ENCODE measurements at places on chromosomes 2 and 18.

DNA sequence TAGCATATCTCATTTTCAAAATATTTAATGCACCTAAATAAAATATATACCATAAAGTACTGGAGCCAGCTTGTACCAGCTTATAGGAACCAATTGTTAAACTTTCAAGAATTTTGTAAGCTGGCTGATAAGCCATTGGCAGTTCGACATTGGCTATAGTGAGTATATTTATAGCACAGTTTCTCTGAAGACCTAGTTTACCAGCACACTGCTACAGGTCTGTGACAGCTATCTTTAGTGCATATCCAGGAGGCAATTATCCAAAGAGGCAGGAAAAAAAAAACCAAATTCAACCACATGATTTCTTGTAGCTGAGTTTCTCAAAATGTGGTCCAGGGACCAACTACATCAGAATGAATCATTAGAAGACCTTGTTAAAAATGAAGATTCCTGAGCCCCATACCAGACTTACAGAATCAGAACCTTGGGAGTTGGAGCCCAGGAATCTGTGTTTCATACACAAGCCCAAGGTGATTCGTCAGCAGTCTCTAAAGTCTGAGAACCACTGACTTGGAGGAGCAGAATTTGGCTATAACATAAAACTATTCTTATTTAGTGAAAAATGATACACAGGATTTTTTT, 279.0 kb upstream of the NRP2 start:
- no peak for DNase-seq

- no peak for DNase-seq
Observed at GRCh38 chr2:207243601-207244000, 77.9 kb upstream of the KLF7 start.

- DNase-seq: no peak
Observed at GRCh38 chr18:26051843-26052242, 38.6 kb downstream of the SS18 start.

DNA sequence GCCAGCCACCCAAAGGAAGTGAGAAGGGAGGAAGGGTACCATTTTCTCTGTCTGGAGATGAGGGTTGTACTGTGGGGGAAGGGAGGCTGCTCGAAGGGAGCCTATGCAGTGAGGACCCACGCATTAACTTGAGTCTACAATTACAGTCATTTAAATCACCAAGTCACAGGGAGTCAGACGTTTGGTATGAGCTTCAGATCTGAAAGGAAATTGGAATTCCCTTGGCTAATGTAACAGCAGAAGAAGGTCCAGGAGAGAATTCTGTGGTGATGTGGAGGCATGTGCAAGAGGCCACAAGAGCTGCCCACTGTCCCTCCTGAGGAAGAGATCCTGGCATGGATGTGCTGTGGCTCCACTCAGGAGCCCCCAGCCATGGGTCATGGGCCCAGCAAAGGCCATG, 22.5 kb downstream of the DAPL1 start:
- DNase-seq: no peak

DNA sequence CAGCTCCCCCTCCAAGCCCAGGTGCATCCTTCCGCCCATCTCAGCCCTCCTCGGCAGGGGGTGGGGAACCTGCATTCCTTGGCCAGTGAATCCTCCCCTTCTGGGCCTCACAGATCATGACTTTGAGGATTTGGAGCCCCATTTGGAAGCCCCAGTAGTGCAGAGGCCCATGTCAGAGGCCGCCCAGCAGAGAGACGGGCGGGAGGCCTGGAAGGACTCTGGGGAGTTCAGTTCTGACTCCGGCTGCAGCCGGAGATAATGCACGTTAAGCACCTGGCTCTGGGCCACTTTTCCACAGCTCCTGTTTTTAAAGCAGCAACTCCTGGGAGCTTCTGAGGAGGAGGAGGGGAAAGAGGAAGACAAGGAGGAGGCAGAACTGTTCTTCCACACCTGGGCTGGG, 14.9 kb downstream of the ATOH8 start:
- DNase-seq: no peak

- DNase-seq: no peak
Observed at GRCh38 chr18:37381554-37381953, 184.0 kb downstream of the CELF4 start.

DNA sequence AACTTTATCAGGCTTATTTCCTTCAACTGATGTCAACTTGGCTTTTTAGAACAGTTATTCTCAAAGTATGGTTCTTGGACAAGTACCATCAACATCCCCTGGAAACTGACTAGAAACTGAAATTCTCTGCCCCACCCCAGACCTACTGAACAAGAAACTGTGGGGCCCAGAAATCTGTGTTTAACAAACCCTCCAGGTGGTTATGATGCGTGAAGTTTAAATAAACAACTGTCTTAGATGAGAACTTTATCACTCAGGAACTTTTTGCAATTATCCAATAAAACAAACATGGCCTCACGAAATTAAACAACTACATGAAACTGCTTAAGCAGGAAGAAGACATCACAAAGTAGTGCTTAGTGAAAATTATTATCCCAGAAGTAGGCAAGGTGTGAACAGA, 4.4 kb downstream of the HIBCH start:
- DNase-seq: no peak

DNA sequence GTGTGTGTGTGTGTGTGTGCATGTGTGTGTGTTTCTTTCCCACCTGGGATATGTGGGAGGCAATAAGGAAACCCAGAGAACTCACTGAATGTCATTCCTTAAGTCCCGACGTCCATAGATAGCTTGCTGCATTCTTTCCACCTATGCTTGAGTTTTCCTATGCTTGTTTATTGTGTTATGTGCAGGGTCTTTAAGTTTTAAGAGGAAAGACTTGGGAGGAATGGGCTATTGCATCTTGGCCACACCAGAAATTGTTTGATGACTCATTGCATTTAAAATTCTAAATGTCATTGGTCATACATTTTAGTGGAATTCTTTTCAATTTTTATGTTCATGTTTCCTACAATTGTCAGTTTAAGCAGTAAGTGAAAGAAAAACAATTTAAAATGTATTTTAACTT, 33.7 kb downstream of the STARD6 start:
- no peak for DNase-seq

DNA sequence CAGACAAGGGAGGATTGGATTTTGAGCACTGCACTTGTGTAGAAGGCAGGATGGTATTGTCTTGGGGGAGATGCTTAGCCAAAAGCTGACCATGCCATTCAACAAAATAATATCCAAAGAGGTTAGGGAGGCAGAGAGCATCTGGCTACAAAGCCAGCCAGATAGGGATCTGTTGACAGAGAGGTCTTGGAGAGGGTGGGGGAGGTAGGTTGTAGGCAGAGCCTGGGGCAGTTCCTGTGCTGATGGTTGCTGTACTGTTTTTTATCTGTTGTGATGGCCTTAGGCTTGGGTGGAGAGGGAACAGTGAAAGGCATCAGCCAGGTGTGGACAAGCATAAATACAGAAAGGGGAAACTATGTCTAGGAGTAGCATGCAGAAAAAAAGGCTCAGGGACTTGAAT, 100.9 kb downstream of the AQP4 start:
- DNase-seq: no peak

- no peak for DNase-seq
Observed at GRCh38 chr2:71944806-71945602, 202.7 kb downstream of the CYP26B1 start.

- DNase-seq: peak; percentile 9
Observed at GRCh38 chr2:198273660-198274059, 469.3 kb downstream of the PLCL1 start.

DNA sequence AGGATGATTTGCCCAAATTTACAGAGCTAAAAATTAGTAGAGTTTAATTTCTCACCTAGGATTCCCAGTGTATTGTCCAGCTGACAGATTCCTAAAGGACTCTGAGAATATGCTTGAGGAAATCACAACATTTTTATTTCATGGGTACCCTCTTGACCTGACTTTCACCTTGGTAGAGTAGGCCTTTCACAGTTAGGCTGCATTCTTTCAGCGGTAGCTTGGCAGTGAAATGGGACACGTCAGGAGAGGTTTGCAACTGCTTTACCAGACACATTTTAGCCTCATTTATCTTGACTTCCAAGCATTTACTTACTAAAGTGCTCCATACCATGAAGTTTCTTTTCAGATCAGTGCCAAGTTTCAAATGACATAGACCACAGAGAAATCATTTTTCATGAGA, 937.9 kb upstream of the LRRTM1 start:
- DNase-seq: no peak

GRCh38 chr2:188610050-188610444, 318.4 kb downstream of the GULP1 start:
- DNase-seq: no peak

GRCh38 chr2:29113891-29114321, 1.3 kb upstream of the CLIP4 start:
- no peak for DNase-seq
